Activated CD4-positive, alpha-beta T cell treated with anti-CD3 and anti-CD28 coated beads for 36 hours (primary cell): ENCODE measurements at places on chromosomes 3 and 15. TPM values are rescaled to one million over a fixed set of nuclear protein-coding genes. Genes with fewer than 3 reads are reported as not detected.

Gene FBXW12
- 0.11 TPM for total RNA-seq

DNA sequence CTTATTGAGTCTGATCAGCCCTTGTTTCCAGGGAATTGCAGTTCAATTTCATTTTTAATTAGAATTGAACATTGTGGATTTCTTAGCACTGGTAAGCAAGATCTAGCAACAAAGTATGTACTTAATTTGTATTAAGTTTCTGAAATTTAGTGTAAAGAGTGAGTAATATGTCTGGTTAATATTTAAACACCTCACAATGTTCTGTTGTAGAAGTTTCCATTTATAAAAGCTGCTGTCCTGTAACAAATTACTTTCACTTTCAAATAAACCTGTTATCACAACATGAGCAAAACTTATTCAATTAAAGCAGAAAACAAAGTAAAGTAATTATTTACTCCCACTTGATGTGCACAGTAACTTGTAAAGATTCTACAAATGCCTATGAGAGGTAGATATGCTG, 448.5 kb downstream of the NAALADL2 start:
- no peak for DNase-seq

DNA sequence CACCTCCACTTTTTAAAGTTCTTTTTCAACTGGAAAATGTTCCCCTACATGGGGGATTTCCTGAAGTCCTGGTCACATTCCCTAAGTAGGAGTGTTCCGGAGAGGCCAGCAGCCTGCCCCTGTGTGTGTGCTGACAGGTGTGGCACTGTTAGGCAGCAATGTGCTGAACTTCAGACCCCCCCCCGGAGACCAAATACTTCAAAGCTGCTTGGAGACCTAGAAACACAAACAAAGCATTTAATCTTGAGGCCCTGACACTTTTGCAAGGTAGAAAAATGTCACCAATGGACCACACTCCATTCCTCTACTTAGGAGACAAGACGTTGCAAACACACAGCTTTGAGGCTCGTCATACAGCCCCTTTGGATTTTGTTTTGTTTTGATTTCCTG, 259.6 kb upstream of the CTNNB1 start:
- DNase-seq = no peak

GRCh38 chr3:27729748-27730611, 7.9 kb upstream of the EOMES start:
- peak; percentile 53 for DNase-seq

GRCh38 chr15:55659481-55659880, 71.3 kb upstream of the PYGO1 start:
- no peak for DNase-seq

- DNase-seq = no peak
Observed at GRCh38 chr15:73717802-73718201, 33.6 kb downstream of the CD276 start.

DNA sequence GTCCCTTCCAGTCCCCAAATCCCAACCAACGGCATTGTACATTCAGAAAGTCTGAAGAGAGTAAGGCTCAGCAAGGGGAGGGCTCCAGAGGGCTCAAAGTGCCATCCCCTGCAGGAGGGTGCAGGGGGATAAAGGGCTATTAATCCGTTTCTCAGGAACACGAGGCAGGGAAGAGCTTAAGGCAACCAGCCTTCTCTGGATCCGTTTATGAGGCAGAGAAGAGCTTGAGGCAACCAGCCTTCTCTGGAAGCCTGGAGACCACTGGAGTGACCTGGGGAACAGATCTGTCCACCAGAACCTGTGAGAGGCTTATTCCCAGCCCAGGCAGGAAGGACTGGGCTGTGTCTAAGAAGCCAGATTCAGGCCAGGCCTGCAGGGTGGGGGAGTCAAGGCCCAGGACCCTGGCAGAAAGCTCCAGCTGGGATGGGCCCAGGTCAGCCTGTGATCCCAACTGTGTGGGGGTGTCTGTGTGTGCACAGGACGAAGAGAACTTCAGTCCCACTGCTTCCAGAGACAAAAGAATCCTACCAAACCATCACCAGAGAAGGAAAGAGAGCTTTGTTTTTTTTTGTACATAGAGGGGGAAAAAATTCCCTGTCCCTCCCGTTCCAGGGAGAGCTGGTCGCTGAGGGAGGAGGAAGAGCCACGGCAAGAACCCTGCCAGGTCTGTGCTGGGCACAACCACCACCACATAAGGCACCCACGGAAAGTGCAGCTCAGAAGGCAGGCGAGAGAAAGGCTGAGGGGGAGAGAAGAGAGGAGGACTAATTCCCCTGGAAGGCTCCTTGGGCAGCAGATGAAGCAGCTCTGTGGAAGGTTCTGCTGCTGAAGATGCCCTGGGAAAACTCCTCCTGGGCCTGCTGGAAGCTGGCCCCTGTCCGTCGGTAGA, 1.6 kb upstream of the ULK3 start:
- DNase-seq = no peak

DNA sequence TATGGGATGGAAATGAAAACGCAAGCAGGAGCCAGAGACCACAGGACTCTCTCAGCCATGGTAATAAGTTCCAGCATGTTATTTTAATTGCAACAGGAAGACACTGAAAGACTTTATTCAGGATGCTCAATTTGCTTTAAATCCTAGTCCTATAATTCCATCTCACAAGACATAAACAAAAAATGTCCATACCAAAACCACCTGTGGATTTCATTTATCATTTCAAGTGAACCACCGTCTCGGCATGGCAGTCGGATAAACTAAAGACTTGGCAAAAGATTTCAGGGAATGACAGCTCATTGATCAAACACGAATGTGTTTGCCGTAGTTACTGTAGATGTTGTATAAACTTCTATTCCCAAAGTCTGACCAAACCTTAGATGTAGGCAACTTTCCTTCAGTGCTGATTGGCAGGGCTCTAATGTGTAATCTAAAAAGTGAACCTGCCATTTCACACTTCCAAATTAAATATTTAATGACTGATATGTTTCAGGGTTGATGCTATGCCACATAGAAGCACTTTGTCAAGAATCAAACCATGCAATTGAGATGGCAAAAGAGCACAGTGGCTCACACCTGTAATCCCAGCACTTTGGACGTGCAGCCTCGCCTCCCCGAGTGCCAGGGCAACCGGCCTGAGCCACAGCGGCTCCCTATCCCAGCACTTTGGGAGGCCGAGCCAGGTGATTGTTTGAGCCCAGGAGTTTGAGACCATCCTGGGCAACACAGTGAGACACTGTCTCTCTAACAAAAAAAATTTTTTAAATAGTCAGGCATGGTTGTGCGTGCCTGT, 331.7 kb downstream of the MAGI1 start:
- DNase-seq = no peak

DNA sequence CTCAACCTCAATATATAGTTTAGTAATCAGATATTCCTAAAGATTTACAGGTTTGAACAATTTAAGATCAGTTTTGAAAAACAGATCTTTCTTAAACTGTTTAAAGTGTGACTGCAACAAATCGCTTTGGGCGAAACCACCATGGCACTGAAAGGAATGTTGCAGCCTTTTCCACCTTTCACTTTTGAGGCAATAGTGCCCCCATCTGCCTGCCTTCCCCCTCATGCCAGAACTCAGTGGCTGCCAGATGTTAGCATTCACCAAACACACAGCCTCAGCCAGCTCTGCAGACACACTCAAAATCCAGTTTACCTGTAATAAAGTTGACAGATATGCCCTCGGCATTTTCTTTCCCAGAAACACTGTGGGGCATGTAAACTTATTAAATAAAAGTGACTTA, 3.3 kb downstream of the LYSMD4 start:
- DNase-seq = peak; percentile 43

GRCh38 chr15:89665449-89666181, 10.3 kb upstream of the KIF7 start:
- DNase-seq = peak; percentile 36

DNA sequence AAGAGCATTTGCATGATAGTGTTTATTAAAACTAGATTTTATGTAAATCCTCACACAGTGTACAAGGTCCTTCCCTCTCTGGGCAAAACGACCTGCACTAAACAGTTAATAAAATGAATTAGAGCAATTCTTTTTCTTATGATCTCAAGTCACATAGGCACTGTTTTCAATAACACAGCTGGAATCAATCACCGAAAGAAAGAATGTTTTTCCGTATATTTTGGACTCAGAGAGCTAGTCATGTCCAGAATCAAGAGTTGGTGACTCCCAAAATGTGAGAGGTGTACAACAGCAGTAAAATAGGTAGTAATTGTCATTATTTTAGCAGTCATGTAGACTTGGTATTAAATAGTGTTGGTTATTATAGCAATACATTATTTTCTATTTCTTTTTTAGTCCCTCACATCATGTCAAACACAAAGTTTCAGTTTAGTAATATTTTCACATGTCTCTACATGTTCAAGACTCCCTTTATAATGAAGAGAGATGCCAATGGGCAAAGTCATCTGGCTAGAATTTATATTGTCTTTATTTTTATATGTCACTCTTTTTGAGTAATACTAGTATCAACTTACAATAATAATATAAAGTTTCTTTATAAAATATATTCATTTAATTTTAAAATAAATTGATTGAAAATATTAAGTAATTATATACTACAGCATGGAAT, 448.6 kb upstream of the CDIN1 start:
- no peak for DNase-seq

- DNase-seq = no peak
Observed at GRCh38 chr15:68411343-68411675, 20.7 kb downstream of the ITGA11 start.

DNA sequence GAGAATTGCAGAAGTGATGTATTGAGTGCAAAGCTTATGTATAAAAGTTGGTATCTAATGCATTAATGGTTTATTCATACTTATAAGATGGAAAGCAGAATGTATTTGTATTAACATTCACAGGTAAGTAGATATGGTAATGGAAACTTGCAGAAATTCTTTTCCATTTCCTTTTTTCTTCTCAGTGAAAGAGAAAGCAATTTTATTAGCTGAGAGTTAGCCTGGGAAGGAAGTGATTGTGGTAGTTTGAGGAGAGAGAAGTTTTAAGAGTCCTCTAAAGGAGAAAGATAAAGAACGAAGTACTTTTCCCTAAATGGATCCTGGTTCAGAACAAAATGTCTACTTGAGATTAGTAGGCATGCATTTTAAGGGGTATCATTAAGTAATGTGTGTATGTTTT, 60.1 kb upstream of the OSTN start:
- no peak for DNase-seq

Gene NEO1
- 8.0 TPM for total RNA-seq

DNA sequence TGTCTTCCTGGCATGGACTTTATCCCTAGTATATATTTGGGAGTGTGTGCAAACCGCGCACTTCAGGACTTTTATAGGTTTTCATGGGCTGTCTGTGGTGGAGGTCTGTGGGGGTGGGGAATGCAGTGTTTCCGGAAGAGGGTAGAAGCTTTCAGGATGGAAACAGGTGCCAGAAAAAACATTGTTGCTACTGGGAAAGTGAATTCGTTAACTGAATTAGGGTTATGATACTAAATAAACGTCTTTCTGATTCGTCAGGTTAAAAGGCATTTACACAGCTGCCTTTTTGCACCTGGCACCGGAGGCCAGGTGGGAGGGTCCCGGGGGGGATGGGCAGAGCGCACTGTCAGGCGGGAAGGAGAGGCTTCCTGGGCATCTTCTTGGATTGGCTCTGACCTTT, 62.1 kb downstream of the SLCO3A1 start:
- no peak for DNase-seq

DNA sequence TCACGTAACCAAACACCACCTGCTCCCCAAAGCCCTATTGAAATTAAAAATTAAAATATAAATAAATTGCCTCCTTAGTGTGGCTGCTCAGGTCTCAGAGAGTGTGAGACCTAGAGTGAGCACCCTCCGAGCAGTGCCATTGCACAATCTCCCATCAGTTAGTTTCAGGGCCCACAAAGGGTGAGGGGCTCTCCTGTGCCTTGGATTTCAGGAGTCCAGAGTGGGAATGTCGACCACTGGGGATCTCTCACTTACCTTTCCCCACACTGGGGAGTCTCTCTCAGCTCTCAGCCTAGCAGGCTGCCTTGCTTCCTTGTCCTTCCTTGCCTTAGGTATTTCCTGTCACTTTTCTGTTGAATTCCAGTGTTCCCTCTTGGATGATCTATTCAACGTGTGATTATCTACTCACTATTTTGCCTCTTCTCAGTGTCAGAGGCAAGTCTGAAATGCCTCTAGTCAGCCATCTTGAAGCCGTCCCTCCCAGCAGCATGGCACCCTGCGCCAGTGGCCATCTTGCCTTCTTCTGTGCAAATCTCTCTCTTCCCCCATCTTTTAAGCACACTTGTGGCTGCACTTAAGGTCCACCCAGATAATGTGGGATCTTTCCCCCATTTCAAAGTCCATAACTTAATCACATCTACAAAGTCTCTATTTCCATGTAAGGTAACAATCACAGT, 119.3 kb downstream of the LRRK1 start:
- no peak for DNase-seq

GRCh38 chr3:194468086-194468485, 18.7 kb downstream of the ATP13A3 start:
- DNase-seq = no peak

- DNase-seq = no peak
Observed at GRCh38 chr3:53457068-53457467, 37.3 kb upstream of the CACNA1D start.

DNA sequence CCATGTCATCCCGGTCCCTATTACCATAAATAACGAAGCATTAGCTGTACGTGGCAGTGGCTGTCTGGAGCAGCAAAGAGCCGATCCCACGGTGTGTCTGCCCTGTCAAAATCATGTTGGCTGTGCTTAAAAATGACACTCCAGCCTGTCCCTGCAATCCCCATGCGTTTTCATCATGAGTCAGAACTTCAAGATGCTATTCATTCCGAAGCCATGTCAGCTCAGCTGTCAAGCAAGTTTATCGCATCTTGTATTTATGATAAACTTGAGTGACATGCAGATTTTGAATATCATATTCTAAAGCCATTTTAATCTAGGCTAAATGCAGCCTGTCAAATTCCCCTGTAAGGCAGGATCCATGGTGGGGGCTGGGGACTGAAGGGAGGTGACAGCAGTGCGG, 152.4 kb downstream of the TJP1 start:
- no peak for DNase-seq

- DNase-seq = no peak
Observed at GRCh38 chr15:95663156-95664100, 667.1 kb upstream of the NR2F2 start.

- no peak for DNase-seq
Observed at GRCh38 chr15:45829336-45830153, 194.7 kb downstream of the SQOR start.

DNA sequence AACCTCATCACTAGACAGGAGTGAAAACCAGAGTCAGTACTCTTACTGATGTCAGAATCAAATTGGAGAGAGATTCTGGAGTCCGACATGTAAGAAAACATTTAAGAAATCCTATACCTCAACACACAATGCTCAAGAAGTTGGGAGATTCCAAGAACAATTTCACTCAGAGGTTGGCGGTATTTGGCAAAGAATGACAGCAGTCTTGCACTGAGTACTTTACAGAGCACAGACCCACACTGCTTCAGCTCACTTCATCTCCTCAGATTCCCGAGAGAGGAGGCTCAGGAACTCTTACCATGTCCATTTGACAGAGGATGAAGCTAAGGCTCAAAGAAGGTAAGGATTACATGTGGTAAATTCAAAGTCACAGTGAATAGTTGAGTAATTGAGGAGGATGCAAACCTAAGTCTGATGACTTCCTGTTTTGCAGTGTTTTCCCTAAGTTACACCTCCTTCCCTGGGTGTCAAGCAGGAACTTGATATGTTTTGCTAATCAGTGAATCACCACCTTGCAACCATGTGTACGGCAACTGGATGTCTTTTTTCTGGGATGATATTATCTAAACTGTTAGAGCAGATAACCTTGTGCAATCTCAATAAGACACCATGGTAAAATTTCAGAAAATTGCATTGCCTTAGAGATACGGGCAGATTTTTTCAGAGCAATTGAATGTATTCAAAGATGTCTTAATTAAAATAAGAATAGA, 61.3 kb upstream of the MME start:
- no peak for DNase-seq
